ENCODE measurements at places on chromosomes 1 and 21.

- DNase-seq = no peak
Measured at GRCh38 chr1:4736254-4736653, 81.8 kb downstream of the AJAP1 start.

DNA sequence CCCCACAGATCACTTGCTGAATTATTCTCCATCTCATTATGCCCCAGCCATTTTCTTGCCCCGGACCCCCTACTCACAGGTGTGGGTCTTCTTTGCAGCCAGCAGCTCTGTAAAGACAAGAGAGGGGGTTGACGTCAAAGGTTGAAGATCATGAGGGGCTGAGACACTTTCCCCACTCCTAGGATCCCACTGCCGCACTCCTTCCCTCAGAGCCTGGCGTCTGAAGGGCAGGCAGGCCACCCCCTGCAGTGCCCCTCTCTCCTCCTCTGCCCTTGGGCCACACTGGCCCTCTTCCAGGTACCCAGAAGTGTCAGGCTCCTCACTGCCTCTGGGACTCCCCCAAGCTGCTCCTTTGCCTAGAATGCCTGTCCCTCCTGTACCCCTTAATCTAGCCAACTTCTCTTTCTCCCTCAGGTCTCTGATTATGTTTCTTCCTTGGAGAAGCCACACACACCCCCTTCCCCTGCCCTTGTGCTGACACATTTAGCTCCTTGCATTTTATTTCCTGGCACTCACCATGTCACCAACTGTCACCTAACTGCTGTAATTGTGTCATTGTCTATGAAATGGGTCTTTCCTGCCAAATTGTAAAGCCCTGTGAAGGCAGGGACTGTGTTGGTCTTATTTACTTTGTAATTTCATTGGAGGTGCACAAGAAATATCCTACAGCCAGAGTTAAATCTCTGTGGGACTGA, 2.1 kb downstream of the RORC start:
- DNase-seq = no peak

- DNase-seq = no peak
Measured at GRCh38 chr21:41726970-41727783, 39.7 kb downstream of the RIPK4 start.

DNA sequence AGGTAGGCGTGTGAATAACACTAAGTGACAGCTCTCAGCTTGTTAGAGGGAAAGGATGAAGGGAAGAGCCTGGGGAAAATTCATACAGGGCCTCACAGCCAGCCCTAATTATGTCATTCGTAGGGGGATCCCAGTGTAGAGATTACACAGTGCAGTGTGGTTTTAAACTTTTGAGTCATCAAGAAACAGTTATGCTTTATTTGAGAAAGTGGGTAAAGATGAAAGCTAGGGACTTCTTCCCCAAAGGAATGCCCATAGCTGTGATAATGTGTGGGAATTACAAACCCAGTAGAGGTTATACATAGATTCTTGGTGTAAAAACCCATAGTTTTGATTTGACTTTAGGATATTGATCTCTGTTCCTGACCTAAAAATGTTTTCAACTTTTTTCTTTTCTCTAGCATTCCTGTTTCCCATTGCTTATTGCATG, 1.9 kb downstream of the TTF2 start:
- no peak for DNase-seq

GRCh38 chr21:42472521-42472920, 23.5 kb downstream of the RSPH1 start:
- DNase-seq = no peak
